ENCODE measurements at places on chromosomes 1 and 21.

DNA sequence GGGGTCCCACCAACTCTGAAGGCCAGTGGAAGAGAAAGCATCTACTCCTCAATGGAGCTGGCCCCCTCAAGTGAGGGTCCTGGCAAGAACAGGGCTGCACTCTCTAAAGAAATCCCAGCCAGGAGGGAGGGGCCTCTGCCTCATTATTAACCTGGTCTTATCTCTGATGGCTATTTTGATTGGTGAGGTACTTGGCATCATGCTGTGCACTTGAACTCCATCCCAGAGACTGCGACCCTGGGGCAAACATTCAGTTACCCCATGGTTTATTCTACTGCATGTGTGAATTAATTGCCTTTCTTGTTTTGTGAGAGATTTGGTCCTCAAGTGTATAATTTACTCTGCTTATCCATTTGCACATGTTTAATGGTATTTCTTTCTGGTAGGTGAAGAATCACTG lies 55.0 kb upstream of the ETV3 start:
- no peak for DNase-seq

DNA sequence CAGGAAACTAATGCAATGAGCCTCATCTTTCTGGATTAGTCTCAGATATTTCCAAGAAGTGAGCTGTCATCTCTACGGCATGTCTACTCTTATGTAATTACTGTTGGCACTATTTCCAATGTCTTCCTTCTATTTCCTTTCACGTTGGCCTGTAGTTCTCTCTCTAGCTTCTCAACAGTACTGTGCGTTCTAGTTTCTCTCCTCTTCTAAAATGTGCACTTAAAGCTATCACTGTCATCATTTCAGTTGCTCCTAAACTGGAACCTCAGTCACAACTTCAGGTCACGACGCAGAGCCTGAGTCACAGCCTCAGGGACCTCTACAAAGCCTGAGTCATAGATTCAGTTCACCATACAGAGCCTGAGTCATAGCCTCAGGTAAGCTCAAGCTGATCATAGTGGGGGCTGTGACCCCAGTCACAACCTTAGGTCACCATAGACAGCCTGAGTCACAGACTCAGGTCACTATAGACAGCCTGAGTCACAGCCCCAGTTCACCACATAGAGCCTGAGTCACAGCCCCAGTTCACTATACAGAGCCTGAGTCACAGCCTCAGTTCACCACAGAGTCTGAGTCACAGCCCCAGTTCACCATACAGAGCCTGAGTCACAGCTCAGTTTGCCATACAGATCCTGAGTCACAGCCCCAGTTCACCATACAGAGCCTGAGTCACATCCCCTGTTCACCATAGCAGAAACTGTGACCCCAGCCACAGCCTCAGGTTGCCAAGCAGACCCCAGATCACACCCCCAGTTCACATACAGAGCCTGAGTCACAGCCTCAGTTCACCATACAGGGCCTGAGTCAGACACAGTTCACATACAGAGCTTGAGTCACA lies 13.0 kb downstream of the WNT9A start:
- DNase-seq, result peak; percentile 22

GRCh38 chr1:205045146-205045545 lies 2.1 kb downstream of the CNTN2 start:
- no peak for DNase-seq

GRCh38 chr1:36123356-36123755 lies 1.7 kb downstream of the COL8A2 start:
- no peak for DNase-seq

DNA sequence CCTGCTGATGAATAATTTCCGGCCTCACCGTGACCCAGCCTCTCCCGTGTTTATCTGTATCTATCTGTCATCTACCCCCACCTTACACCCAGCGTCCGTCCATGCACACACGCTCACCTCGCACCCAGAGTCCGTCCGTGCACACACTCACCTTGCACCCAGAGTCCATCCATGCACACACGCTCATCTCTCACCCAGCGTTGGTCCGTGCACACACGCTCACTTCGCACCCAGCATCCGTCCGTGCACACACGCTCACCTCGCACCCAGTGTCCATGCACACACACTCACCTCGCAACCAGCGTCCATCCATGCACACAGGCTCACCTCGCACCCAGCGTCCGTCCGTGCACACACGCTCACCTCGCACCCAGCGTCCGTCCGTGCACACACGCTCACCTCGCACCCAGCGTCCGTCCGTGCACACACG lies 25.0 kb upstream of the COL18A1 start:
- DNase-seq, result no peak

- no peak for DNase-seq
These were observed 87.5 kb upstream of the DPYD start for GRCh38 chr1:98008373-98008772.

GRCh38 chr1:59815892-59816291 lies 1.1 kb downstream of the HOOK1 start:
- DNase-seq, result no peak

DNA sequence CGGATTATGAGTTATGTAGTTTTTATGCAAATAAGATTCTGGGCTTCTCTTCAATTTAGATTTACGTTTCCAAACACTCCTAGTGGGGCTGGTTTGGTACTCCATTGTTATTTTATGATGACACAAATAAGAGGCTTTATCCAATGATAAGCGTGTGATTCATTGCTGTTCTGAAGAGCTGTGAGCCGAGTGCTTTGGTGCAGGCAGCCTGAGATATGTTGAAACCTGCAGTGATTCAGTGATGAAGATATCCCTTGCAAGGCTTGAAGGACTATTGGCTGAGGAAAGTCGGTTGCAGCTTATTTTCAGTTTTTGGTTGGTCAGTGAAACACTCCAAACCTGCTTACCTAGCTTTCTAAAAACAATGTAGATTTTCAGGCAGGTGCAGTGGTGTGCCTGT lies 112.2 kb downstream of the RYR2 start:
- no peak for DNase-seq

DNA sequence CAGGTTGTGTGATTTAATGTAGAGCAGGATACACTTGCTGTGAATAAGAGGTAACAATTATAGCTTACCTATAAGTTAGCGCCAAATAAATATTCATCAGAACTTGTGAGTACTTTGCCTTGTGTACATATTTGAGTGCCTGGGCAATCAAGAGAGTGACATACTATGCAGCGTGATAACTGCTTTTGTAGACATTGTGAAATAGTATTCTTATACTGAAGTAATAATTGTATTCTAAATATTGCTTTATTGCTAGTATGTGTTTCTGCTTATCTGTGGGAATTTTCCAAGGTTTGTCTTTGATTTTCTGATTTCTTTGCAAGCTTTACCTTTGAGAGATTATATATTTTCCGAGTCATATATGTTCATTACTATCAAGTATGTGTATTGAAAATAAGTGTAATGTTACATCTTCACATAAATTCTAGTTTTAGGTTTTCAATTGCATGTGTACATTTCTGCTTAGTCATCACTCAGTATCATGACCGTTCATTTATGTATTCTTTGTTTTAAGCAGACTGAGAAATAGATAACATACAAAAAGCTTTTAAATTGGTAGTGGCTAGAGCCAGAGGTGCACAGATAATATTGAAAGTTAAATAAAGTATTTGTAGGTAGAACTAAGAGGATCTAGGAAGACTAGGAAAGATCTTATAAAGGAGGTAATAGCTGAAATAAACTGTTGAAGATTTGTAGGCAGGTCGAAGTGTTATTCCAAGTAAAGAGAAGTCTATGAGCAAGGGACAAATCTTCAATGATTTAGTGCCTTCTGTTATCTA lies 19.5 kb downstream of the USP25 start:
- no peak for DNase-seq

- no peak for DNase-seq
These were observed 2.6 kb downstream of the RCC1 start for GRCh38 chr1:28508435-28508754.

DNA sequence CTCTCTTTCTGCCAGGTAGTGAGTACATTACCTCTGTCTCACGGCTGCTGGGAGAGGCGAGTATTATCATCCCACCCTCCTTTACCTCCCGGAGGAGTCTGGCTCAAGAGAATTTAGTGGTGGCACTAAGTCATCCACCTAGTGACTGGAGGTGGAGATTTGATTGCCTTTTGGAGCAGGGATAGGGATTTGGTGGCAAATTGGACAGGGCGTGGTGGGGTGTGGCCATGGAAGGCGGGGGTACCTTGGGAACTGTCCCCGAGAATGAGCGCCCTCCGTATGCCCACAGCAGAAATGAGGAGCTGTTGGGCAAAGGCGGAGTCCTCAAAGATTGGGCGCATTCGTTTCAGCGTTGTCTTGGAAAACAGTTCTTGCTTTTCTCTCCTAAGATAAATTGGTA lies 32.1 kb upstream of the HMGN1 start:
- DNase-seq, result no peak

DNA sequence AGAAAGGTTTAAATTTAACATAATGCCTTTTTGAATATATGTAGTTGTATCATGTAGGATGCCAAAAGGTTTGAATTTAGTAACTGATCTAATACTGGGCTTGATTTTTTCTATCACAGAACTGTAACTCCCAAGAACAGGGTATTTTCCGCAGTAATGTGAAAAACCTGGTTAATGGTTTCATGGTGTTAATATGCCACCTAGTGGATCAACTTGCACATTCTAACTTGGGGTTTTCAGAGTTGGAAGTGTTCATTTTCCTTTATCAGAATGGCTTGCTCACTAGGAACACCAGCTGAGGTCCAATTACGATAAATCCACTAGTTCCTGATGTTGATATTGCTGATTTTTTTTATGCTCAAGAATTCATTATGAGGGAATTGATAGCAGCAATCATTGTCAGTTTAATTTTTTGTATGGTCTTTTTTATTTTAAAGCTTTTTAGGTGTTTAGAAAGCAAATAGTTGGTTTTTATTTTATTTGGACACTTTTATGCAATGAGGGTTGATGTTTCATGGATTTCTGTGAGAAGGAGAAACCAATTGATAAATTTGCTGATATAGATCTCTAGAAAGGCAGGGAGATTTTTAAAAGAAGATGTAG lies 157.2 kb downstream of the PLA2G4A start:
- no peak for DNase-seq

- no peak for DNase-seq
These were observed 4.7 kb upstream of the RNPC3 start for GRCh38 chr1:103520822-103521221.

DNA sequence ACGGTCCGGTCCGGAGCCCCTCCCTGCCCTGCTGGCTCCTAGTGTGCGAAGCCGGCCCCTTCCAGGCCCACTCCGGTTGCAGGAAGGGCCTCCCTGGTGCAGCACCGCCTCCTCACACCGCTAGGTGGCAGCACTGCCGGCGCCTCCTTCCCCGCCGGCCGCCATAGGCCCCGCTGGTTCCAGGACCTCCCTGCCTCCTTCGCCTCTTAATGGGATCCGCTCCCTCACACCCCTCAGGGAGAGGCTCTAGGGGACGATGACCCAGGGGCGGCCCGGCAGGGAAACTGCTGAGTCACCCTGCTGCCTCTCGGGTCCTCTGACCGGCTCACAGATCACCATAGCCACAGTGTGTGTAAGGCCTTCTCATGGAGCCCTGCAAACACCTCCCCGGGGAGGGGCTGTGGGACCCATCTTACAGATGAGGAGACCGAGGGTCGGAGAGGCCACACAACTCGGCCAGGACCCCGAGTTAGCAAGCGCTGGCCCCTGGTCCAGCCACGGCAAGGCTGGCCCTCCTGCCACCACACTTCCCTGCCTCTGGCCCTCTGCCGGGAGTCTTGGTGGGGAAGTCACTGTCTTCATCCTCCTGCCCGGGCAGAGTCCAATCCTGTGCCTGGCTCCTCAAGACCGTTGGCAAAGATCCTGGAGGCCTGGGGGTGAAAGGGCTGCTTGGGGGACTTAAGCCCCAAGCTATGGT lies 1.6 kb upstream of the AJAP1 start:
- peak; percentile 39 for DNase-seq

- DNase-seq, result no peak
These were observed 179.3 kb downstream of the ZNF326 start for GRCh38 chr1:90174246-90174645.

DNA sequence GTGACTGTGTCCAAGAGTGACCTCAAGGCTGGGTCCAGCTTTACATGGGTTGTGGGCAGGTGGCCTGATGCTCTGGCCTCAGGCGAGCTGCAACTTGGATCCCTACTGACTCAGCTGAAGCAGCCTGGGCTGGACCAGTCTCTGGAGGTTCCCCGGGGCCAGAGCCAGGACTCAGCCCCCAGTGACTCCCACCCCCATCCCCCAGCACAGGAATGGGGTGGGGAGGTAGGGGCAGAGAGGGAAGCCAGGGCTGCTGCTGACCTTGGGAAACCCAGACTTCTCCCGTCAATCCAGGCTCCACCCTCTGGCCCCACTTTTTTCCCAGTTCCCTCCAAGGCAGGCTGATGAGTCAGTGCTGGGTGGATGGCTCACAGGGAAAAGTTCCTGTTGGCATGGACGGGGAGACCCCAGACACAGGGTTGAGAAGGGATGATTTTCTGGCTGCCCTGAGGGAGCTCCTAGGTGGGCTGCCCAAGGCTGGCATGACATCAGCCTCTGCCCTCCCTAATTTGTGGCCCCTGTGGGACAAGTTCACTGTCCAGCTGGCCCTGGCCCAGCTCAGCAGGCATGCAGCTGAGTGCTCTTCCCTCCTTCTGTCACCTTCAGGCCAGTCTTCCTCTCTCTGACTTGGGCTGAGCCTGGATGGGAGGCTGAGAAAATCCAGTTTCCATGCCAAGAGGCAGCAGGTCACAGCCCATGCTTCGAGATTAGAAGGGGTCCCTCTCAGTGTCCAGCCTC lies 2.2 kb downstream of the ZC3H12A start:
- DNase-seq, result no peak

- no peak for DNase-seq
These were observed 32.3 kb downstream of the DOP1B start for GRCh38 chr21:36188937-36189336.

- DNase-seq, result no peak
These were observed 11.5 kb upstream of the COL8A2 start for GRCh38 chr1:36136535-36136934.

DNA sequence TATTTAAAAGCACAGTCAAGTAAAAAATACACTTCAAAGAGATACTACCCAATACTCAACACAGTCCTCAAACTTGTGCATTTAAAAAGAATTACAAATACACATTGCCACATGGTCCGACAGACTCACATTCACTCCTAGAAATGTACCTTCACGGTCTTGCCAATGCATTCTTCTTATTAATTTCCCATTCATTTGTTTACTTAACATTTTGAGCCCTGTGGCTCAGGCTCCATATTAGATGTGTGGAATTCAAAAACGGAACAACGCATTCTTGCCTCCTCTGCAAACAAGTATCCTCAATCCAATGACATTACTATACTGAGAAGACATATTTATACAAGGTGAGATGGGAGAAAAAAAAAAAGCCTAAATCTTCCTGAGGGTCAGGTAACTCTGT lies 2.5 kb upstream of the DUSP23 start:
- DNase-seq, result no peak

DNA sequence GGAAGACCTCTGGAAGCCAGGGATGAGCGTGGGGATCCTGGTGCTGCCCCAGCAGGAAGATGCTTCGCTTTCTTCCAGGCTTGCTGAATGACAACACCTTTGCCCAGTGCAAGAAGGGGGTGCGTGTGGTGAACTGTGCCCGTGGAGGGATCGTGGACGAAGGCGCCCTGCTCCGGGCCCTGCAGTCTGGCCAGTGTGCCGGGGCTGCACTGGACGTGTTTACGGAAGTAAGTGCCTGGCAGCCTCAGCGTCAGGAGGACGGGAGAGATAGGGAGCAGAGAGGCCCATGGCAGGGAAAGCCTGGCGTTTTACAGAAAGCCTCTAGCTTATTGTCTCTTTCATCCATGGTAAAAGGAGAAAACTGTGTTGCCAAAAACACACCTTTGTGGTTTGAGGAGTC lies 23.5 kb downstream of the PHGDH start:
- DNase-seq, result no peak

- no peak for DNase-seq
These were observed 10.5 kb downstream of the SPOCD1 start for GRCh38 chr1:31805318-31805717.
